Pancreas (tissue), 10 donors: ENCODE measurements at places on chromosomes 3 and 15. TPM values are rescaled to one million over a fixed set of nuclear protein-coding genes. Genes with fewer than 3 reads are reported as not detected.

DNA sequence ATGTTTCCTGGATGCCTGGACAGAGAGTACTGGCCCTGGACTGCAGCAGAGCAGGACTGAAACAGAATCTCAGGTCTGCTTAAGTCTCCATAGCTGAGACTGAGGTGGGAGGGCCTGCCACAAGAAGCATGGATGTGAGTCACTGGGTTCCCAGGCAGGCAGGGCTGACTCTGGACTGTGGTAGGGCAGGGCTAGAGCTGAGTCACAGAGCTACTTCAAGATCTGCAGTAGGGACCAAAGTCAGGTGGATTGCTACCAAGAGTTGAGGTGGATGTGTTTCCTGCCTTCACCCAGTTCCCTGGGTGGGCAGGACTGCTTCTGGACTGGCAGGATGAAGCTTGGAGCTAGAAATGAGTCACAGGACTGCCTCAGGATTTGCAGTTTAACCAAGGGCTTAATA is 282.9 kb downstream of the AGBL1 start:
- DNase-seq: no peak
- no peaks in the 10 kb centered on the region for H3K4me1 ChIP-seq
- no peak overlapping the region for H3K4me3 ChIP-seq
- no peaks in the 10 kb centered on the region for H3K27me3 ChIP-seq
- H3K27ac ChIP-seq: no peak overlapping the region

DNA sequence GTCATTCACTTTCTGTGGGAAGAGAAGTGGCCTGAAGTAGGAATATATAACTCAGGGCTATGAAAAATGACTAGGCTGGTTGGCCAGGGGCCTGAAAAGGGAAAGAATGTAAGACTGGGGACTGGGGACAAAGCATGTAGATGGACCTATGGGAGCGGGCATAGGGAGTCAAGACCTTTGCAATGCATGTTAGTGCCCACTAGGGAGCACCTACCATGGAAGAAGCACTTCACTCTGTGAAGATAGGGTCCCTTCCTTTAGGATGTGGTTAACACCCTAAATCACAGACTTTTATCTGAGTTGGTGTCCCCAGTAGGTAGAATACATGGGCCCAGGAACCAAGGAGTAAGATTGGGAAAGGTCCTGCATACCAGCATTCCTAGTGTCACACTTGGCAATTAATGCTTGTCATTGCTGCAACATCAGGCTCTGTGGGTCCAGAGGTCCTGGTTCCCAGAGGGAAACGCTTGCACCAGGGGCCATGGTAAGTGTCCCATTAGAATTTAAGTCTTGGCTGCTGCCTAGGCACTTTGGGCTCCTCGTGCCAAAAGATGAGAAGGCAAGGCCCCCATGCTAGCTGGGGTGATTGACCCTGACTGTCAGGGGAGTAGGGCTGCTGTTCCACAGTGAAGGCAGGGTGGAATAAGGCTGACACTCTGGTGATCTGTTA is 79.6 kb downstream of the CRYGS start:
- no peak overlapping the region for H3K4me3 ChIP-seq
- H3K4me1 ChIP-seq: no peaks in the 10 kb centered on the region
- no peaks in the 10 kb centered on the region for H3K36me3 ChIP-seq
- H3K27ac ChIP-seq: no peak overlapping the region
- no peak for DNase-seq

- no peaks in the 10 kb centered on the region for H3K4me1 ChIP-seq
- H3K36me3 ChIP-seq: no peaks in the 10 kb centered on the region
- no peak overlapping the region for H3K4me3 ChIP-seq
- H3K27ac ChIP-seq: no peak overlapping the region
- no peaks in the 10 kb centered on the region for H3K27me3 ChIP-seq
Measured at GRCh38 chr3:13475871-13476590, 4.1 kb upstream of the HDAC11 start.

DNA sequence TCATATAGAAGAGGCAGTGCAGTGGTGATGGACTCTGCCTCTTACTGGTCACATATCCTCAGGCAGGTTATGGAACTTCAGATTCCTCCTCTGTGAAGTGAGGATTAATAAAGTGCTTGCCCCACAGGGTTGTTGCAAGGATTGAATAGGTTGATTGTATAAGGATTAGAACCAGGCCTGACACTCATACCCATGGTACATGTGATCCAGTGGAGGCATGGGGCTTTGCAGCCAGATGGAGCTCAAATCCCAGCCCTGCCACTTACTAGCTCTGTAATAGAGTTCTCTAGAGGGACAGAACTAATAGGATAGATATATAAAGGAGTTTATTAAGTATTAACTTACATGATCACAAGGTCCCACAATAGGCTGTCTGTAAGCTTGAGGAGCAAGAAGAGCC is 184.6 kb upstream of the EIF1B start:
- no peak overlapping the region for H3K4me3 ChIP-seq
- no peaks in the 10 kb centered on the region for H3K4me1 ChIP-seq
- H3K36me3 ChIP-seq: no peaks in the 10 kb centered on the region
- H3K27ac ChIP-seq: no peak overlapping the region
- no peaks in the 10 kb centered on the region for H3K27me3 ChIP-seq
- no peak for DNase-seq

DNA sequence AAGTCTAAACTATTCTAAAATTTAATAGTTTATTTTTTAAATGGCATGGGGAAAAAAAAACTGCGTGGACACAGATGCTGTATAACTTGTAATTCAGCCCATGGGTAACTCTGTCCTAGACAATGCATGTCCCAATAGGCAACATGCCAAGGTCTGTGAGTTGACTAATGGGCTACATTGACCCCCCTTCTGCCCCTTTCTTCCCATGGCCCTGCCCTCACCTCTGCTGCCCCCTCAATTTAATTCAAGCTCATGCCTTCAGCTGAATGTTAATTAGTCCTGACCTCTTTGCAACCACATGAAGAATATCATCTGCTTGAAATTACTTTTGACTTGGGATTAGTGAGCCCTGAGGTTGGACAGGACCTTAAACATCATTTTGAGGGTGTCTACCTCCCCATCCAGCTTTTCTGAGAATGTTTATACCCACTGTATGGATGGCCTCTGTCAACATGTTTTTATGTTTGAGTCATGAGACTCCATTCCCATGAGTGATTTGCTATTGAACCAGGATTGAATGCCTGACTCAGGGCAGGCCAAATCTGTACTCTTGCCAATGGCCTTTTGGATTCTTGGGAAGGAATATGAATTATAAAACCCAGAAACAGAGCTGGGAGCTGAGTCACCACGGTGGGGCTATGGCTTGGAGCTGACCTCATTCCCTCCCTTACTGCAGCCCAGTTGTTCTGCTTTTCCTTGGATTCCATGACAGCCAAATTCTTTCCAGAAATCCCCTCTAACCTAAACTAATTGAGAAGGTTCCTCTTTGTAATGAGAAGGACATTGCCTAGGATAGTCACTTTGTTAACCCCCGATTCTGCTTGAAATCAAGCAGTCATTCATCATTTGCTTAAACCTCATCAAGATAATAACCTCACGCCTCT is 33.5 kb upstream of the PDE8A start:
- no peak for DNase-seq
- no peak overlapping the region for H3K4me3 ChIP-seq
- no peaks in the 10 kb centered on the region for H3K4me1 ChIP-seq

DNA sequence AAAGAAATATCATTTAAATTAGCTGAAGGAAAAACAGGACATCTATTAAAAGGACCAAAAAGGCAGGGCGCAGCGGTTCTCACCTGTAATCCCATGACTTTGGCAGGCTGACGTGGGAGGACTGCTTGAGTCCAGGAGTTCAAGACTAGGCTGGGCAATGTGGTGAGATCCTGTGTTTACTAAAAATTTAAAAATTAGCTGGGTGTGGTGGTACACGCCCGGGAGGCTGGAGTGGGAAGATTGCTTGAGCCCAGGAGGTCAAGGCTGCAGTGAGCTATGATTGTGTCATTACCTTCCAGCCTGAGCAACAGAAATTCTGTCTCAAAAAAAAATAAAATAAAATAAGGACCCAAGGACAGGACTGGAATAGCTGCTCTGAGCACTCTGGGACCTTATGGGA is 16.2 kb upstream of the HERC1 start:
- H3K27me3 ChIP-seq: no peaks in the 10 kb centered on the region
- H3K4me1 ChIP-seq: no peaks in the 10 kb centered on the region
- DNase-seq: no peak
- H3K27ac ChIP-seq: no peak overlapping the region

DNA sequence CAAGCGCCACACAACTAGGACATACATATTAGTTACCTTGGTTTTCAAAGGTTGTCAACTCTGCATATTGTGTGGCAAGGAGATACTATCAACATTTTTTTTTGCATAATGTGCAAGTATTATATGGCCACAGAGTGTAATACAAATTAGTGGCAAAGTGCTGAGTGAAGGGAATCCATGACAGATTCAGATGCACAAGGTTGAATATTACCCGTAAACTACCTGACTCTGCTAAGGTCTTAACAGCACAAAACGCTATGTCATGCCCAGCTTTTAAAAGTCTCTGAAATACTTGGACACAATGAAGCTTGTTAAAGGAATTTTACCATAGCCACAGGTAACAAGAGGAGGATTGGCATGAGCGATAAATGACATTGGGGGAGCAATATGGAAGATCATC is 79.0 kb downstream of the SATB1 start:
- peaks cover 4% of the 10 kb centered on the region for H3K4me1 ChIP-seq
- no peak for DNase-seq
- H3K4me3 ChIP-seq: no peak overlapping the region
- H3K27ac ChIP-seq: no peak overlapping the region

GRCh38 chr15:90382320-90382719 is 5.7 kb upstream of the IQGAP1 start:
- H3K4me3 ChIP-seq: no peak overlapping the region
- H3K27me3 ChIP-seq: no peaks in the 10 kb centered on the region
- DNase-seq: no peak
- H3K27ac ChIP-seq: no peak overlapping the region

GRCh38 chr3:74642876-74643275 is 28.4 kb upstream of the CNTN3 start:
- H3K4me3 ChIP-seq: no peak overlapping the region
- H3K27ac ChIP-seq: peak overlapping the region; percentile 71
- no peaks in the 10 kb centered on the region for H3K27me3 ChIP-seq
- peaks cover 10% of the 10 kb centered on the region for H3K4me1 ChIP-seq
- DNase-seq: no peak

GRCh38 chr15:29568840-29569532 is 253.3 kb downstream of the TJP1 start:
- peak; percentile 72 for DNase-seq
- H3K36me3 ChIP-seq: no peaks in the 10 kb centered on the region
- H3K4me3 ChIP-seq: no peak overlapping the region
- H3K4me1 ChIP-seq: peaks cover 7% of the 10 kb centered on the region

GRCh38 chr3:138936741-138937689 is 9.9 kb downstream of the FOXL2 start:
- H3K27ac ChIP-seq: no peak overlapping the region
- no peak overlapping the region for H3K4me3 ChIP-seq
- peak; percentile 22 for DNase-seq
- no peaks in the 10 kb centered on the region for H3K4me1 ChIP-seq
- peaks cover 38% of the 10 kb centered on the region for H3K27me3 ChIP-seq

- H3K4me1 ChIP-seq: no peaks in the 10 kb centered on the region
- peak overlapping the region; percentile 25 for H3K27ac ChIP-seq
- H3K4me3 ChIP-seq: peak overlapping the region; percentile 80
- no peak for DNase-seq
- H3K36me3 ChIP-seq: no peaks in the 10 kb centered on the region
Measured at GRCh38 chr15:70854666-70854976, 664 bp upstream of the LARP6 start.

DNA sequence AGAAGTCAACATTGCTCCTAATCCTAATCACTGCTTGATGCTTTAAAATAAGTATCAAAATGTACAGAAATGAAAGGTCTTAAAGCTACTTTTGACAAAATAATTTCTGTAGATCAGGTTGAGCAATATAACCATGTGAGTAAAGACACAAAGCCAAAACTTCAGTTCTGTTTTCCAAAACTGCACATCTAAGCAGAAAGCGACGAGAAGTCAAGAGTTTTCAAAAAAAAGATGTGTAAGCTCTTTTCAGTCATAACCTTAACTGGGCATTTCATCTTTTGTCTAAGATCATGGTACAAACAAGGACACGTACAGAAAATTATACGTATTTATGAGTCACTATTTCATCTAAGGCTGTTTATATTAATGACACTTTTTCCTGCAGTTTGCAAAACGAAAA is 608.8 kb downstream of the FOXP1 start:
- H3K4me3 ChIP-seq: no peak overlapping the region
- H3K4me1 ChIP-seq: no peaks in the 10 kb centered on the region
- peaks cover 10% of the 10 kb centered on the region for H3K36me3 ChIP-seq
- DNase-seq: no peak
- H3K27me3 ChIP-seq: no peaks in the 10 kb centered on the region
- H3K27ac ChIP-seq: no peak overlapping the region

DNA sequence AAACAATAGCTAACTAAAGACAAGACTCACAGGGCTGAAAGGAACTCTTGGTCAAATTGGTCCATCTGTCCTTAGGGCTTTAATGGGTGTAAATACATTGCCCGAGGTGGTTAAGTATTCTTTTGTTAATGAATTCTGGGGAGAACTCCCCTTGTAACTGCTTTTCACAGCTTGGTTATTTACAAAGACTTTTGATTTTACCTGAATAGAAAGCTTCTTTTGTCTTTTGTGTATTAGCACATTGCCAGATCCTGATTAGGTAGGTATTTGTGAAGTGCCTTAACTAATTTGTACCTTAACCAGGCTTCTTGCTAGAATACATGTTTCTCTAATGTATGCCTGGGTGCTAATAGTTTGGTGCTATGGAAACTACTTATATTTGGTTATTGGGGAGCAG is 14.0 kb downstream of the CHD2 start:
- H3K4me1 ChIP-seq: peaks cover 81% of the 10 kb centered on the region
- H3K4me3 ChIP-seq: no peak overlapping the region
- H3K36me3 ChIP-seq: no peaks in the 10 kb centered on the region
- H3K27me3 ChIP-seq: no peaks in the 10 kb centered on the region

DNA sequence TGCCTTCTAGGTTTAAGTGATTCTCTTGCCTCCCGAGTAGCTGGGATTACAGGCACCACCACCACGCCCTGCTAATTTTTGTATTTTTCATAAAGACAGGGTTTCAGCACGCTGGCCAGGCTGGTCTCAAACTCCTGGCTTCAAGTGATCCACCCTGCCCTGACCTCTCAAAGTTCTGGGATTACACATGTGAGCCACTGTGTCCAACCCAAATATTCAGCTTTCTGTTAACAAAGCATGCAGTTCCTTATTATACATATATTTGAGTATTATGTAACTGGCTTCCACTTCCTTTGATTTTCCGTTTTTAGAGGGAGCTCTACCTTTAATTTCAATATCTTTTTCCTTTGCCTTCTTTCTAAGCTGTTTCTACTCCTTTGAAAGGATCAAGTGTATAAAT is 26.1 kb downstream of the TSC22D2 start:
- no peak for DNase-seq
- no peaks in the 10 kb centered on the region for H3K4me1 ChIP-seq
- H3K4me3 ChIP-seq: no peak overlapping the region
- no peaks in the 10 kb centered on the region for H3K36me3 ChIP-seq
- H3K27ac ChIP-seq: no peak overlapping the region

The FBXO40 gene
- not detected for total RNA-seq

The HIGD2B gene
- 0.12 TPM for total RNA-seq

The ACTC1 gene
- 0.40 TPM for total RNA-seq

The POC1A gene
- 0.63 TPM for total RNA-seq

The C3orf70 gene
- 0.22 TPM for total RNA-seq

The CCR1 gene
- total RNA-seq: 2.1 TPM

The EXOG gene
- total RNA-seq: 3.7 TPM

The PODXL2 gene
- 2.5 TPM for total RNA-seq

The SHC4 gene
- 0.17 TPM for total RNA-seq

The C3orf85 gene
- not detected for total RNA-seq

The ADAMTS9 gene
- total RNA-seq: 15.5 TPM
